Trophoblast cell (in vitro differentiated cells and primary cell): ENCODE measurements at places on chromosomes 7 and 10.

DNA sequence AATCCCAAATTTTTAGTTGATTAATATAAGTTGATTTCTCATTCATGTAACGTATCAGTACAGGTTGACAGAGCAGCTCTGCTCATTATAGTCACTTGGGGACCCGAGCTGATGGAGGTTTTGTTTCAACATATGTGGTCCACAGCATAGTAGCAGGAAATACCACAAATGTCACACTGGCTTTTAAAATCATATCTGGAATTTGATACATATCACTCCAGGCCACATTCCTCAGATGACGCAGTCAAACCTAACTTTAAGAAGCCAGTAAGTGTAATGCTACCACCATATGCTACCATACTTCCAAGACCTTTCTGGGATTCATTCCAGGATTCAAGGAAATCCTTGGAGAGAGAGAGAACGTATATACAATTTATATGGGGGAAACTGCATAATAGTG is 156.3 kb downstream of the PHF14 start:
- H3K36me3 ChIP-seq, result no peaks in the 10 kb centered on the region
- DNase-seq, result peak; percentile 93
- H3K27ac ChIP-seq, result no peak overlapping the region
- H3K27me3 ChIP-seq, result no peaks in the 10 kb centered on the region
- no peak overlapping the region for H3K4me3 ChIP-seq

DNA sequence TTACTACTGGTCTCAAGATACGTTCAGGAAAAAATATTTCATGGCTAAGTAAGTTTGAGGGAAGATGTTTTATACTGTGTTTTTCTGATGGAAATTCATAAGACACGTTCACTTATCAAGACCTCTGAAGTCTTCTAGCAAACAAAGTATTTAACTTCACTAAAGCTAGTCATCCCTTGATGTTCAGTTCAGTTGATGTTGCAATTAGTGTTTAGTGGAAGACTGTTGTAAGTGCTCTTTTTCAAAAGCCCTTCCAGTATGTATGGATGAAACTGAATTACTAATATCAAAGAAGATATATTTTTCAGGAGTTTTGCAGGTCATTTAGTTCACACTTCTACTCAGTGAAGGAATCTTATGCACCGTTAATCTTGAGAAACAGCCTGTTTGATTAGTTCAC is 25.1 kb downstream of the CUL1 start:
- H3K27me3 ChIP-seq, result no peaks in the 10 kb centered on the region
- no peak for DNase-seq
- H3K4me1 ChIP-seq, result peaks cover 8% of the 10 kb centered on the region
- no peak overlapping the region for H3K4me3 ChIP-seq
- H3K36me3 ChIP-seq, result no peaks in the 10 kb centered on the region

DNA sequence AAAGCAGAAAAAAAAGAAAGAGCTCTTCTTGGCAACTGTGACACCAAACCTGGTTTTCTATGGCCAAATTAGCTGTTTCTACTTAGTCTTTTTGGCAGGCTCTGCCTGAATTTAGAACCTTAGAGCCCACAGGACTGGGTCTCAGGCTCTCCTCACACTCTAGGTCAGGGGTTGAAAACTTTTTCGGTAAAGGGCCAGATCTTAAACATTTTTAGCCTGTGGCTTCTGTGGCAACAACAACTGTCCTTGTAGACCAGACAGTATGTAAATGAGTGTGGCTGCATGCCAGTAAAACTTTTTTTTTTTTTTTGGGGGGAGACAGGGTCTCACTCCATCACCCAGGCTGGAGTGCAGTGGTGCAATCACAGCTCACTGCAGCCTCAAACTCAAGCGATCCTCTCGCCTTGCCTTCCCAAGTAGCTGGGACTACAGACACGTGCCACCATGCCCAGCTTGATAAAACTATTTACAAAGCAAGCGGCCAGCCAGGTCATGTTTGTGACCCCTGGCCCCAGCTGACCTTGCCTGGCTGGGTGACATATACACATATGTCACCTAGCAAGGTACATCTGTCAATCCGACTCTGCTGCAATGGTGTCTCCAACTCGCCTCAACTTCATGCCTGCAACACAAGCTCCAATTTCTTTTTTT is 17.4 kb downstream of the KPNA7 start:
- H3K4me1 ChIP-seq, result peaks cover 3% of the 10 kb centered on the region
- no peak overlapping the region for H3K4me3 ChIP-seq
- H3K27ac ChIP-seq, result no peak overlapping the region
- no peak for DNase-seq

DNA sequence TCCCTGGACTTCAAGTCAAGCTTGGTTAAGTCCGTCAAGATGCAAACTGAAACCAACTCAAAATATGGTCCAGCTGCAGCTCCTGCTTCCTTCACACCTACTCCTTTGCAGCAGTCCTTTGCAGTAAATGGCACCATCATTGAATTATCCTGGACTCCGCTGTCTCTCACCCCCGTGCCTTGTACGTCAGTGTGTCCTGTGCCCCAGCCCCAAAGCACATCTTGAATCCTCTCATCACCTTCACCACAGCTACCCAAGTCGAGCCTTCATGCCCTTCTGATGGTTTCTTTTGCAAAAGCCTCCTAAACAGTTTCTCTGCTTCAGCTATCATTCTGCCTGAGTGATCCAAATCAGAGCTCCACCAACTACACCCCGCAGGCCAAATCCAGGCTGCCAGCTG is 88.4 kb upstream of the LEP start:
- no peaks in the 10 kb centered on the region for H3K36me3 ChIP-seq
- no peaks in the 10 kb centered on the region for H3K27me3 ChIP-seq
- DNase-seq, result no peak
- no peak overlapping the region for H3K4me3 ChIP-seq
- H3K4me1 ChIP-seq, result no peaks in the 10 kb centered on the region

DNA sequence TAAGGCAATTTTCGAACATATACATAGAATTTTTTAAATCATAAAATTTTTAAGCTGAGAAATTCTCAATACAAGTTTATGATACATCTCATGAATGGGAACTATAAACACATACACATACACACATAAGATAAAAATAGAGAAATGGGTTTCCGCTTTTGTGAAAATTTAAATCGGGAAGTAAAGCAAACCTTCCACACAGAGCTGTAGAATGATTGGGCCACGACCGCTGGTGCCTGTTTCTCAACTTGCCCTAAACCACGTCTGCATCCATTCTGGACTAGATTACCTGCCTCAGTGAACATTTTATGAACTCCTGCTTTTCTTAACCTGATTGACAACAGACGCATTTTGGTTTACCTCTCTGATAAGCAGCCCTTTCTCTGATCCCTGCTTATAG is 264.4 kb downstream of the SKAP2 start:
- no peak overlapping the region for H3K27ac ChIP-seq
- H3K4me3 ChIP-seq, result no peak overlapping the region
- no peaks in the 10 kb centered on the region for H3K36me3 ChIP-seq
- no peaks in the 10 kb centered on the region for H3K27me3 ChIP-seq
- no peak for DNase-seq

GRCh38 chr7:18770154-18770811 is 274.7 kb downstream of the HDAC9 start:
- no peaks in the 10 kb centered on the region for H3K36me3 ChIP-seq
- no peaks in the 10 kb centered on the region for H3K27me3 ChIP-seq
- no peak overlapping the region for H3K4me3 ChIP-seq
- H3K4me1 ChIP-seq, result no peaks in the 10 kb centered on the region

DNA sequence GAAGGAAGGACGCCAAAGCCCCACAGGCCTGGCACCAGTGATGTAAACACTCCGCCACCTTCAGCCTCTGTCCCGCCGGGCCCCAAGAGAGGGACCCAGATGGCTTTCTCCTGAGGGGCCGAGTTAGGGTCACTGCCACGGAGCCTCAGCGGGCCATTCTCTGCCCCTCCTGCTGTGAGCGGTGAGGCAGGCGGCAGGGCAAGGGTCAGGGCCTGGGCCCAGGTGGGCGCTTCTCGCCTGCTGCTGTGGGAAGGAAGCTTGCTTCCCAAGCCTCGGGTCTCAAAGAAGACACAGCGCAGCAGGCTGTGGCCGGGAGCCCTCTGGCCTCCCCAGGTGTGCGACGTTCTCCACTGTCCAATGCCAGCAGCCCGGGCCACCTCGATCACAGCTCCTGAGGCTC is 84.8 kb downstream of the PROSER2 start:
- no peaks in the 10 kb centered on the region for H3K27me3 ChIP-seq
- H3K27ac ChIP-seq, result no peak overlapping the region
- no peak overlapping the region for H3K4me3 ChIP-seq
- no peak for DNase-seq

- H3K4me3 ChIP-seq, result no peak overlapping the region
- H3K27ac ChIP-seq, result no peak overlapping the region
- DNase-seq, result no peak
Observed at GRCh38 chr7:118059209-118059608, 124.8 kb upstream of the LSM8 start.

- no peak overlapping the region for H3K4me3 ChIP-seq
- no peak for DNase-seq
- no peaks in the 10 kb centered on the region for H3K27me3 ChIP-seq
- H3K36me3 ChIP-seq, result no peaks in the 10 kb centered on the region
- no peaks in the 10 kb centered on the region for H3K4me1 ChIP-seq
Observed at GRCh38 chr10:104479906-104480593, 126.4 kb downstream of the CFAP58 start.

DNA sequence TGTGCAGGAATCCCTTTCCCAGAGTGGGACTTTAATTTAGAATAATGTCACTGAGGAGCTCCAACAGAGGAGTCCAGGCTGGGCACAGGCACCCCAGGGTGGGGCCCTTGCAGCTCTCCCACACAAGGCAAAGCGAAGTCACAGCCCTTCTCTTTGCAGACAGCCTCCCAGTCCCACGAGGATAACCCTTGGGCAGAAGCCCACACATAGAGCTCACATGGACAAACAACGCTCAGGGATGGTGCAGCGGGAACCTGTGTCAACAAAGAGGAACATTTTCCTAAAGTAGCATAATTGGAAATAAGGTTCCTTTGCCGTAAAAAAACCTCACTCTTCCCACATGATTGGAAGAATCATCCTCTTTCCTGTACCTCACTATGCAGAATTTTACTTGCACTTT is 29.3 kb upstream of the GGCT start:
- no peak overlapping the region for H3K27ac ChIP-seq
- no peaks in the 10 kb centered on the region for H3K36me3 ChIP-seq
- H3K4me3 ChIP-seq, result no peak overlapping the region

- DNase-seq, result peak; percentile 60
- peaks cover 2% of the 10 kb centered on the region for H3K36me3 ChIP-seq
- no peaks in the 10 kb centered on the region for H3K27me3 ChIP-seq
- no peak overlapping the region for H3K4me3 ChIP-seq
- no peaks in the 10 kb centered on the region for H3K4me1 ChIP-seq
Observed at GRCh38 chr10:103980288-103980906, 13.5 kb downstream of the SLK start.

DNA sequence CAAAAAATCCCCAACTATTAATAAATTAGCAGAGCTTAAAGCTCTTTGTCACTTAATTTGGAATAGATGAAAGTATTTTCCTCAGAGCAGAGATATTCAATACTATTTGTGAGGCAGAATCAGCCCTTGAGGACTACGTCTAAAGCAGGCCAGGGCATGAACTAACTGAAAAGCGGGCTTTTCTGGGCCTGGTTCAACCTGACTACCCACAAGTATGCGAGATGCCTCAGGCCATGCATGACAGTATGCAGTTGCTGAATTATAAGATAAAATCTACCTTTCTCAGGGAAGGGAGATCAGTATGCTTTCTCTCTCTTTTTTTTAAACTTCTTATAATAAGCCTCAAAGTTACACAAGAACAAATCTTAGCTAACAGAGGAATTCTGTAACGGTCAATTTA is 20.1 kb downstream of the TMEM168 start:
- DNase-seq, result peak; percentile 99
- H3K27me3 ChIP-seq, result no peaks in the 10 kb centered on the region
- no peak overlapping the region for H3K4me3 ChIP-seq
- peak overlapping the region; percentile 47 for H3K27ac ChIP-seq
- H3K4me1 ChIP-seq, result no peaks in the 10 kb centered on the region

DNA sequence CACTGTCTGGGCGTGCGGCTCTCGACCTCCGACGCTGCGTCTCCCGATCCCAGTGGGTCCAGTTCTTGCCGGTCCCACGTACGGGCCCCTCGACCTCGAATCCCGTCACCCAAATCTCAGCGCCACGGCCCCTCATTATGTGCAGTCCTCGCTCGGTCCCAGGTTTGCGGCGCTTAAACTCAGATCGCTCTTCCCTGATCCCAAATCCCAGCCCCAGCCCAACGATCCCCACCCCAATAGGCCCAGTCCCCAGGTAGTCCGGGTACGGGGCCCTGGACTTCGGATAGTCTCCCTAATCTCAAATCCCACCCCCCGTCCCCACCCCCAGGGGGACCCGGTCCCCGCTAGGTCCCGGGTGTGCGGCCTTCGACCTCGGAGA is 666 bp downstream of the HNRNPF start:
- H3K36me3 ChIP-seq, result peaks cover 7% of the 10 kb centered on the region
- H3K4me3 ChIP-seq, result peak overlapping the region; percentile 79
- H3K27me3 ChIP-seq, result no peaks in the 10 kb centered on the region
- peak overlapping the region; percentile 11 for H3K27ac ChIP-seq
- peaks cover 12% of the 10 kb centered on the region for H3K4me1 ChIP-seq

DNA sequence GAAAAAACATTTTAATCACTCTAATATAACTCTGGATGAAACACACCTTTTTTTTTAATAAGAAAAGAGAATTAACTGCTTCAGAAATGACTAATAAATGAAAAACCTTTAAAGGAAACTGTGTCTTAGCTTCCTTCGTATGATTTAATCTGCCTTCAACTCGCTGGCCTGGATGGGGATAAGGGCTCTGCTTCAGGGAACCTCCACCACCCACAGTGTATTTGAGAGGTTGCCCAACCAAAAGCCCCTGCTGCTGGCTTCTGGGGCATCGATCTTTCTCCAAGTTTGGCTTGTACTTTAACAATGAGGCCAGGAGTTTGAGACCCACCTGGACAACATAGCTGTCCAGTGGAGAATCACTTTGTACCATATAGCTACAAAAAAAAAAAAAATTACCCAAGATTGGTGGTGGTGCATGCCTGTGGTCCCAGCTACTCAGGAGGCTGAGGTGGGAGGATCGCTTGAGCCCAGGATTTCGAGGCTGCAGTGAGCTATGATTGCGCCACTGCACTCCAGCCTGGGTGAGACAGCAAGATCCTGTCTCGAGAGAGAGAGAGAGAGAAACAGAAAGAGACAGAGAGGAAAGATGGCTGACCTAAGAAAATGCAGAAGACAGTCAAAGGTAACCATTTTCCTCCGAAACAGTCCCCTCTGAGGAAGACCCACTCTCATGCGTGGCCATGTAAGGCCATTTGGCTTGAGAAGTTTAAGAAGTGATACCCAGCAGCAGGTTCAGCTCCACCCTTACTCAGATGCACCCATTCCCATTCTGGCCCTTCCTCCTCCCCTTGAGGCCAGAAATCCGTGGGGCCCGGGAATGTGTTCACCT is 13.6 kb upstream of the LIMK1 start:
- H3K27me3 ChIP-seq, result no peaks in the 10 kb centered on the region
- H3K4me1 ChIP-seq, result no peaks in the 10 kb centered on the region
- no peak overlapping the region for H3K4me3 ChIP-seq
- H3K27ac ChIP-seq, result no peak overlapping the region
- H3K36me3 ChIP-seq, result no peaks in the 10 kb centered on the region
- peak; percentile 28 for DNase-seq
